ENCODE measurements at places on chromosomes 4 and X.

DNA sequence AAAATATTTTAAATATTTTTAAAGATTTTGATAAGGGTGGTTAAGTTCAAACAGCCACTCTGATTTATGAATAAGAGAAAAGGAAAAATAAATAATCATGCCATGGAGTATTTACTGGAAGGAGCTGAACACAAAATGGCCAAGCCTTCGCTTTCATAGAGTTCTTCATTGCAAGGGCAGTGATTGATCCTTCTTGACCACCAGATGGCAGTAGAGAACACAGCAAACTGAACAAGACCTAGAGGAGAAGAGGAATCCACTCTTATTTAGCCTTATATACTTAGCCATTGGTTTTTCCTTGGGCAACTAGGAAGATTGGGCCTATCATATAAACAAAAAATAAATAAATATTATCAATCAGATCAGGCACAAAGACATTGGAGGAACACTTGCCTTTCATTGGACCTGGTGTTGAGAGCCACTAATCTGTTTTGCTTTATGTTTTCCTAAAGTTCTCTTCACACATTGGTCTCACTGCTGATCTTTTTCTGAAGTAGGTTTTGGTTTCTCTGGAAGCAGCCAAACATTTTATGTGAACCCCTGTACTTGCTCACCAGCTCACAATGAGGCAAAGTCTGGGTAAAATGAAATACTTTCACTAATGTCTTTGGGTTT lies 58.1 kb upstream of the PARM1 start:
- no peak for DNase-seq

- DNase-seq, result no peak
Measured at GRCh38 chrX:72330131-72330530, 24.4 kb upstream of the CITED1 start.

DNA sequence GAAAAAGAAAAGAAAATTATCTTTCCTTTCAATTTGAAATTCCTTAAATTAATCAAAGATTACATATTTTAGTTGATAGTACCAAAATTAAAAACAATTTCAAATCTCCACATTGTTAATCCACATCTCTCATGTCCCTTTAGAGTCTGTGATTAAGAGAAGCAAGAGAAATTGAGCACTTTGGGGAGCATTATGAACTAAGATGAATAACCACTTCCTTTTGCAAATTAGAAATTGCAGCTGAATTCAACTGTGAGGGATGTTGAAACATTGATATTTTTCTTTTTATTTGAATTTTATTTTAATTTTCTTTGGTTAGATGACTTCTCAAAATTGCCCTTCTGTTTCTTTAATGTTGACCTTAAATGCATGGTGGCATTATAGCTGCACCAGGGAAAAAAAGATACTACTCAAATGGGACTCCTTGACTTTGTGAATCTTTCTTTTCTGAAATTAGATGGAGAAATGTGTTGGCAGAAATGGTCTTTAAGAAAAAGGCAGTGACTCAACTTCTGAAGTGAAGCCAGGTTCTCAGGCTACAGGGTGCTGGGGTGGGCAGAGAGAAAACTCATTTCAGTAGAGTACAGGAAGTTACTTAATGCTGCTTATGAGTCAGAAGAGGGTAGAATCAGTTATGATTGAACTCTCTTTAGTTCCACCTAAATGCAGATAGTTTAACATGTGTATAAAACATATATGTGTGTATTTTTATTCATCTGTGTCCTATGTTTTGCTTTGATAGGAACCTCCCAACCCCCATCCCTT lies 92.0 kb upstream of the TNIP3 start:
- DNase-seq, result no peak

DNA sequence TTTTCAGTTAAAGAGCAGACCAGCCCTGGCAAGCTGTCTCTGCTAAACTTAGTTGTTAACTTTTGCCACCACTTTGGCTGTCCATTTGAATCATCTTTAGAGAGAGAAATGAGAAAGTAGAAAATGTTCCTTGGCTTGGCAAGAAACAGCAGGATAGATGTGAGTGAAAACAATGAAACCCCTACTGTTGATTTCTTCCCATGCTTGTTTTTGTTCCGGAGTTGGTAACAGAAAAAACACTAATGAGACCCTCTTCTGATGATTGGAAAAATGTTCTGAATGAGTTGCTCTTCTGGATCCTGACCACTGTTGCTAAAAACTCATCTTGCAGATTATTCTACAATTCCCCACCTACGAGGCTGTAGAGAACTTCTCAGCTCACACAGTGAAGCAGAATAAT lies 203.3 kb downstream of the MAPK10 start:
- DNase-seq, result no peak

DNA sequence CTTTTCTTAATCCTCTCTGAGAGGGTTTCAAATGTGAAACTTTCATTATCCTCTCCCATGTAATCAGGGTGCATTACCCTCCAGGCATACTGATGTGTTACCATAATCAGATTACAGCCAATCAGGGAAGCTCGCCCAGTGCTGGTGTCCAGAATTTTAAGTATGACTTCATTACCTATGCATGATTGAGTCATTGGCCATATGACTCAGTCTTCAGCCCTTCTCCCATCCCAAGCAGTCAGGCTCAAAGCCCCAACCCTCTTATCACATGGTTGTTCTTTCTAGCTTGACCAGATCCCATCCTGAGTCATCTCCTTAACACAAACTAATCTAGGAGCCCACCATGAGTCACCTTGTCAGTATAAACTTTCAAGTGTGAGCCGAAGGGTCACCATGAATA lies 1668.1 kb upstream of the AGA start:
- DNase-seq, result no peak

All from stimulated activated CD8-positive, alpha-beta memory T cell treated with anti-CD3 and anti-CD28 coated beads, Interleukin-4, amount 100 ng/mL, for 1 hour (primary cell).